Stimulated activated CD4-positive, alpha-beta T cell treated with anti-CD3 and anti-CD28 coated beads, Interleukin-12 subunit alpha, Interleukin-12 subunit beta, amount 100 ng/mL, for 4 hours (primary cell): ENCODE measurements at places on chromosomes 7 and 10.

DNA sequence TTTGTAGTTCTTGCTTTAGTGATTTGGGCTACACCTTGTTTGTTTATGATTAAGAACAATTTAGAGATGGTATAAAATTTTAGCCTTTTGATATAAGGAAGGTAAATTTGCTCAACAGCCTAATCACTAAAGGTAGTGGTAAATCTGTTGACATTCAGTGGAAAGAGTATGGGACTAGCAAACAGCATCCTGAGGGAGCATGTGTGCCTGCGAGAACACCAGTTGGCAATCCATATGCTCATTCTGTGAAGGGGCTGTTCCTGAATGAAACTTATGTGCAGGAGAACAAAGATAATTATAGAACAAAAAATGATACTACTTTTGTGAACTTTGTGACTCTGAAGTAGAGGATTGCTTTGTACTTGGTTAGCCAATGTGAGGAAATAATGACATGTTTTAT is 44.0 kb downstream of the CAPZA2 start:
- DNase-seq, result no peak

GRCh38 chr10:58268946-58269781 is at the start of gene CISD1:
CISD1 (plus strand) TSS chr10:58269162; CDS start chr10:58269274, 112 bp downstream.
- DNase-seq, result peak; percentile 91

GRCh38 chr10:11907914-11908313 is 84.8 kb downstream of the PROSER2 start:
- DNase-seq, result no peak

GRCh38 chr7:50679218-50680007 is 103.3 kb downstream of the GRB10 start:
- no peak for DNase-seq

GRCh38 chr10:69734797-69735468 is 66.8 kb upstream of the COL13A1 start:
- no peak for DNase-seq

DNA sequence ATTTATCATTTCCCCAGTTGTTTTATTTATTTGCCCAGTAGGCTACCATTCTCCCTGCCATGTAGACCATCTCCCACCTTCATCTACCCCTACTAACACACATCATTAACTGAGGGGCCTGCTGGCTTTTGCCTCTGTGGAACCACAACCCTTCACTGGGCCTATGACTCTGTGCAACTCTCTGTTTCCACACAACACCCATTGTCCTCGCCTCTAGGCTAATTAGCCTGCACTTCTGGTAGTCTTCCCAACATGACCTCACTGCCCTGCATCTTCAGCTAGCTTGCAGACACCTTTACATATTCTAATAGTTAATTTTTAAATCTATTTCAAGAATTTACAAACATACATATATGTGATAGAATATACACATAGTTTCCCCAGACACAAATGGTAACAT is 7.5 kb downstream of the ANKIB1 start:
- no peak for DNase-seq

DNA sequence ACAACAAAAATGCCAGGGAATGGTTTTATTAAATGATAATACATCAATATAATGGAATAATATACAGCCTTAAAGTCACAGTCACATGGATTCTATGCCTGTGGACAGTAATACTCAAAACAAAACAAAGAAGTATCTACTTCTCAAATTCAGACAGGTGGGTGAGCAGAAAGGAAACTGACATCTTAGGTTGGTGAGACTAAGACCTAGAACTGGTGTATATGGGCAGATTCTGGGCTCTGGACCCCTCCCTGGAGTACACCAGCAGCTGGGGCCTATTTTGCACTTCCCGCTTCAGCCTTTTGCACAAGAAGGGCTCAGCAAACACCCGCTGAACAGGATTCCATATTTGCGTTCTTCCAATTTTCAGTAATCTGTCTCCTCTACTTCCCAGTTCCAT is 5.4 kb upstream of the FIS1 start:
- no peak for DNase-seq
